ENCODE measurements at places on chromosomes 12 and 14.

GRCh38 chr12:104566244-104566993 lies 109.7 kb downstream of the CHST11 start:
- no peak for DNase-seq

DNA sequence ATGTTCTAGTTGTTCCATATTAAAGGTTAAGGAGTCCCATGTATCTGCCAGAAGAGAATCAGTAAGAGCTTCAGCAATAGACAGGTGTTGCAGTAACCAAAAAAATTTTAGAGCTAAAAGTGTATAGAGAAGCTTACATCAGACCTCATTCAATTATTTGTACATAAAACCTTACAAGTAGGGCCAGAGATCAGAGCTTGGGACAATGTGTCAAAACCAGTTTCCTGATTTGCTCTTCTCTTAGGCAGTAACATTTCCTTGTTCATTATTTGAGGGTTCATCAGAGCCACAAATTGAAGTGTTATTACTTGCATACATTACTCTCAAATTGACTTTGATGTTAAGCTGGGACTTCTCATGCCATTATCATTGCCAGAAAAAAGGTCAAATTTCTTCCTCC lies 55.5 kb upstream of the ATXN7L3B start:
- DNase-seq: no peak

- no peak for DNase-seq
Observed at GRCh38 chr14:84804468-84804867, 725.5 kb upstream of the FLRT2 start.

GRCh38 chr14:88849716-88850115 lies 25.3 kb downstream of the TTC8 start:
- DNase-seq: no peak

GRCh38 chr14:104858811-104859426 lies 6.1 kb upstream of the CEP170B start:
- no peak for DNase-seq

DNA sequence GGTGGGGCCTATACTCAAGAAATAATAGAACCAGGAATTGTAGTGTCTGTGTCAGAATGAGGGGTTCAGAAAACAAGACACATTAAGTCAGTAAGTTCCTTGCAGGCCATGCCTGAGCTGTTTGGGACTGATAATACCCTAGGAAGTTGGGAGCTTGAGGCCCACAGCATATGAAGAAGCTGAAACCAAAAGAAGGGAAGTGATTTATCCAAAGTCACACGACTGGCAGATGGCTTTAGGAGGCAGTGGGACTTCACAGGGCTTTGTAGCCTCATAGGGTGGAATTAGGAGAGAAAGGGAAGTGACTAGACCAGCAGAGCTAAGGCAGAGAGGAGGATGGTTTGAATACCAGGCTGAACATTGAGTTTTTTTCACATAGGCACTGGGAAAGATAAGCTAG lies 56.6 kb upstream of the SRSF5 start:
- no peak for DNase-seq

- DNase-seq: no peak
Observed at GRCh38 chr12:58479401-58479800, 440.9 kb downstream of the LRIG3 start.

GRCh38 chr12:76952995-76953394 lies 74.2 kb upstream of the CSRP2 start:
- DNase-seq: no peak

GRCh38 chr14:50318031-50318626 lies 6.0 kb downstream of the DMAC2L start:
- no peak for DNase-seq

DNA sequence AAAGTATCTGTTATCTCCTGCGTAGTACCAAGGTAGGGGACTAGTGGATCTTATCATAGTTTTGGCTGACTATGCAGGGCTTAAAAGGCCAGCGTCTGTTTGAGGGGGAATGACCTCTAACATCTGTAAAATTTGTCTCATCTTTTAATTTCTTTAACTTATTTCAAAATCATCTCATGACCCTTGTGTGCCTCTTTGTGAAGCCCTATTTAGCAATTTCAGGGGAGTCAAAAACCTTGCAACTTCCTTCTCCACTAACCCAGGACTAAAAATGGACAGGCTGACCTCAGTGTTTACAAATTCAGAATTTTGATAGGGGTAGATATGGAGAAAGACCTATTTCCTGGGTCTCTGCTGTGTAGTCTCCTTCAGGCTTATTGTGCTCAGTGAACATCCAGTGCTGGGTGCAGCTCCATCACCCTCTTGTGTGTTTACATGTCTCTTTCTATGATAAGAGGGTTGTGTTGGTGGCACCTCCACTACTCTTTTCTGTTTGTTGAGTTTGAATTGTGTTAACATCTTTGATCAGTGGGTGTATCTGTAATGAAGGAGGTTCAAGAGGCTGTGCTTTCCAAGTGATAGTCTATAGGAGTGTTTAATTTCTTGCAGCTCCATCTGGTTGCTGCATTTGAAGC lies 14.3 kb downstream of the NECAP1 start:
- no peak for DNase-seq

DNA sequence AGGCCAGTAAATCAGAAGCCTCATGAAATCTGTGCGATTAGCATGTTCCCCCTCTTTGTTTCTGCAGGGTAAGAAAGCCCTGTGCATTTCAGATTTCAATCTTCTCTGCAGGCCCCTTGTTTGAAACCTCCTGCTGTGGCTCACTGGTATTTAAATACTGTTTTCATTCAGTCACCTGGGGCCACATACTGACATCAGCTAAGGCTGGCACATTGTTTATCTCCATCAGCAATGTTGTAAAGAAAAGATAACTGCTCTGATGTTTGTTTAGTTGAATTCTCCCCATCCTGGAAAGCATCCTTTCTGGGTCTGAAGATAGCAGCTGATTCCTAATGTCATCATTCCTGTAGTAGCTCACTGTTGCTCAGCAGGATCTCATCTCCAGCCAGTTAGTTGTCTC lies 554.9 kb downstream of the NRXN3 start:
- no peak for DNase-seq

DNA sequence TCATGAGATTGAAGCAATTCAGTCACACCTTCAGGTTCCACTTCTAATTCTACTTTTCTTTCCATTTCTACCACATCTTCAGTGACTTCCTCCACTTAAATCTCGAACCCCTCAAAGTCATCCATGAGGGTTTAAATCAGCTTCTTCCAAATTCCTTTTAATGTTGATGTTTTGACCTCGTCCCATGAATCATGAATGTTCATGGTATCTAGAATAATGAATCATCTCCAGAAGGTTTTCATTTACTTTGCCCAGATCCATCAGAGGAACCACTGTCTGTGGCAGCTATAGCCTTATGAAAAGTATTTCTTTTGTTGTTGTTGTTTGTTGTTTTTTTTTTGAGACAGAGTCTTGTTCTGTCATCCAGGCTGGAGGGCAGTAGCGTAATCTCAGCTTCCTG lies 7.6 kb downstream of the RXYLT1 start:
- DNase-seq: no peak

GRCh38 chr12:6044082-6044481 lies 80.4 kb downstream of the VWF start:
- no peak for DNase-seq

DNA sequence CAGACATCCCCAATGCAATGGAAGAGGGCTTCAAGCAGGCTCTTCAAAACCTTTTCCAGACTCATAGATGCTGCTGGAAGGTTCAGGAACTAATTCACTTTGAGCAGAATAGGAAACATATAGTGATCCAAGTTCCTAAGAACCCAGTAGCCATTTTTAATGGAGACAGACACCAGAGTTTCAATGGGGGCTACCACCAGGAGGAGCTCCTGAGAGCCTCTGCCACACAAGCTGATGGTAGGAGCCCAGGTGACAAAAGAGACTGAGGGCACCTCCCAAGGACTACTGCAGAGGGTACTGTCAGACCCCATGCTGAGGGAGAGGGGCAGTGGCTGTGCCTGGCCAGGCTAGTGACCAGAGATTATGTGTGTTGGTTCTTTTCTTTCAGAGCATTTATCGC lies 45.9 kb downstream of the IFNG start:
- peak; percentile 24 for DNase-seq

DNA sequence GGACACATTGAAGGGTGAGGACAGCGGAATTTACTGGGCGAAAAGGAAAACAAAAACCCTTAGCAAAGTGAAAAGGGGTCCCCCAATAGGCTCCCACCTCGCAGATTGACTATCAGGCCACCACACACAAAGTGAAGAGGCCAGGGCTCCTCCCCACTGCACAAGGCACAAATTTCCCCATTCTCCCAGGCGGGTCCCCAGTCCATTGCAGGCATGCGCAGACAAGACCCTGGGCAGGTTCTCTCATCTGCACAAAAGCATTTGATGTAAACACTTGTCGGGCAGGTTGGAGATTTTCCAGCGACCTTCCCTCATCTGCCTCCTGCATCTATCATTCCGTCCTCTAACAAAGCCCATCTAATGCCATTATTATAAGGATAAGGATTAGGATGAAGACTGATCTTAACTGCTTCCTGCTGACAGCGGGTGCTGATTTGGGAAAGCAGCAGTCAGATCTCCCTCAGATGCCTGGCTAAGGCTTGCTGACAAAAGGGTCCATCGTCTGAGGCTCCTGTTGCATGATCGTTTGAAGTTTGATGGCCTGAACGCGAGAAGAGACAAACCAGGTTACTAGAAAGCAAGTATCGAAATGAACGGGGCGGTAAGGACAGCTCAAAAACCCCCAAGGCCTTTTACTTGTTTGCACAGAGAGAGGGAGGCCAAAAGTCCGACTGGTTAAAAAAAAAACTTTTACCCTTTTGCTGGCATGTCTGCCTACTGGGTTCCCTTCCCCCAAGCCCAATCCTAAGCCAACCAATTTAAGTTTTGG lies 14.4 kb downstream of the ASCL4 start:
- no peak for DNase-seq

DNA sequence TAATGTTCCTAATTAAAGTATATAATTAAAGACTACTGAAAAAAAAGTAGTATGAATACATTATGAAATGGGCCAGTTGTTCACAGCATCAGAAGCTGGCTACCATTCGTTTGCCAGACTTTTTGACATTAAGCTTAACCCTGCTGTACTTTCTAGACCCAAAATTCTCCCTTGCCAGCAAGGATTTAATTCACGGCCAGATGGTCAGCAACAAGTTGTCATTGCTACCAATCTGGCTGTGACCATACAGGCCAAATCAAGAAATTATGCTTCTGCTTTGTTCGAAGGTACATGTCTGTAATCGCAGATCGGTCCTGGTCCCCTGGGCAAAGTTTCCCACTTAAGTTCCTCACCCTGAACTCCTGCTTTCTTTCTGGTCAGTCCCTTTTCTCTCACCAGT lies 217.7 kb upstream of the ATXN7L3B start:
- no peak for DNase-seq

GRCh38 chr12:56346675-56347074 lies 8.0 kb downstream of the IL23A start:
- no peak for DNase-seq

GRCh38 chr12:25293653-25294052 lies 42.9 kb upstream of the KRAS start:
- DNase-seq: no peak

DNA sequence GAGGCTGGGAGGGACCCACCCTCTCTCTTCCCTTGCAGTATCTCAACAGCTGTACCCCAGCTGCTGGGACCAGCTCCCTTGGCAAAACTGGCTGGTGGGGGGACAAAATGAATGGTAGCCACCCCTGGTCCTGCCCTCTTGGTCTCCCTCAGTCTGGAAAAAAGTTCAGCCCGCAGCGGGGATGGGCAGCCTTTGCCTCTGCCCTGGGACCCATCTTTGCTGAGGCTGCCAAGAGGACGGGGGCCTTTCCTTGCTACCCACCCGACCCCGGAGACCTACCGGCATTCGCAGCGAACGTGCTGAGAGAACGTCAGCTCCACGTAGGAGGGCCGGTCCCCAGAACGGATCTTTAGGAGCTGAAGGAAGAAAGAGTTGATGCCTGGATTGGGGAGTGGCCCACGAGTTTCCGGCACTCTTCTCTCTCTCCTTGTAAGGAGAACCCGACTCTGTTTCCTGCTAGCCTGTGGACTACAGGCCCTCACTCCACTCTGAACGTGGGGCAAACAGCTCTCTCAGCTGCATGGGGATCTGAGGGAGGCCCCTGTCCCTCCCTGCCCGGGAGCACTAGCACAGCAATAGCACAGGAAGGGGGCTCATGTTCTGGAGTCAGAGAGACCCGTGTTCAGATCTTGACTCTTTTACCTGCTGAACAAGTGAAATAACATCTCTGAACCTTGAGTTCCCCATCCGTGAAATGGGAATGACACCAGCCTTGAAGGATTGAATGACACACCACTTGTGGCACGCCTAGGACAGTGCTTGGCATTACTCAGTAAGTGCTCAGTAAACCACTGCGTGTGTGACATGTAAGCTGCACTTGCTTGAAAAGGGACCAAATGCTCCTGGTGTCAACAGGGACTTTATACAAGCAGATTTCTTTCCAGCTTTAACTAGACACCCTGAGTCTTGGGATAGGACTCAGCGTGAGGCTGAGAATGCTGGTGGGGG lies 6.9 kb downstream of the PGF start:
- no peak for DNase-seq

DNA sequence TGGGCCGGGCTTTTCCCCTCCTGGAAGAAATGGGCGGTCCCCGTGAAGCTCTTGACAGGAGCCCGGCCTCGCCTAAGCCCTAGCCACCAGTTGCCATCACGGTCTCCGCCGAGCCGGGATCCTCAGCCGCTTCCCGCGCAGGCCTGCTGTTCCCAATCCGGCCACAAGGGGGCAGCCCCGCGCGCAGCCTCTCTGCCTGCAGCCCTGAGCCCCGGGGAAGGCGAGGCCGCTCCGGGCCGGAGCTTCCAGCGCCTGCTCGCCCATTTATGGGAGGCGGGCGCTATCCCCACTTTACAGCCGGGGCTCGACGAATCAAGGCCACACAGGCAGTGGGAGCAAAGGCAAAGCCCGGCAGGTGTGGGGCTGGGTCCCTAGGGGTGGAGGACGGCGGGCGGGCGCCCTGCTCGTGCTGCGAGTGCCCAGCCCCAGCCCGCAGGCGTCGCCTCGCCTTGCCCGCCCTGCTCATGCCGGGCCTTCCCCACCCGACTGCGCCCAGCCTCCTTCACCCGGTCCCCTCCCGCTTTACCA lies 61.5 kb downstream of the LGMN start:
- peak; percentile 19 for DNase-seq

DNA sequence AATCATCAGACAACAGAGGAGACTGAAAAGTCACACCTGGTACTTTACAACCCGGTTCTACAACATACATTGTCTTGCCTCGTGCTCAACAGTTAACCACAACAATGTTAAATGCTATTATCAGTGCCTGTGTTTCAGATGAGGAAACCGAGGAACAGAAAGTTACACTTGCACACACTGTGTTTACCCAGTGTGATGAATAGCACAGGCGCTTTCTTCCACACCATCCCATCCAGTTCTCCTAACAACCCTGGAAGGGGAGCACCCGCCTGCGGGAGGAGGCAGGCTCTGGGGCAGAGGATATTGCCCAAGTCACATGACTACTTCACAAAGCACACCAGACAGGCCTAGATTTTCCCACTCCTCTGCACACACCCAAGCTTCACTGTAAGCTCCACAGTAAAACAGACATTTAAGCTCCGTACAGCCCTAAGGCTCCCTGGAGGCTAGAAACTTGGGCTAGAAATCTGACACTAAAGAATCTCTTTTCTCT lies 21.8 kb downstream of the NCKAP5L start:
- no peak for DNase-seq

- DNase-seq: no peak
Observed at GRCh38 chr12:34406228-34406995, 384.1 kb downstream of the ALG10 start.
